ENCODE measurements at places on chromosomes 1 and 21. TPM values are rescaled to one million over a fixed set of nuclear protein-coding genes. Genes with fewer than 3 reads are reported as not detected.

The ERICH3 gene
- not detected for total RNA-seq

The S100A16 gene
- 927 TPM for total RNA-seq

The FBLIM1 gene
- total RNA-seq = 80.5 TPM

The RAB3B gene
- 9.2 TPM for total RNA-seq

The GLUL gene
- 472 TPM for total RNA-seq

The SYTL1 gene
- 2.8 TPM for total RNA-seq

The LRRC42 gene
- total RNA-seq = 53.9 TPM

The GNG12 gene
- 140 TPM for total RNA-seq

The FASLG gene
- not detected for total RNA-seq

The S100A6 gene
- total RNA-seq = 1,431 TPM

The PAQR7 gene
- total RNA-seq = 20.6 TPM

The ZMYND12 gene
- total RNA-seq = under 0.01 TPM

The SPRR2G gene
- total RNA-seq = not detected

The FTCD gene
- not detected for total RNA-seq

The CR1L gene
- total RNA-seq = not detected

The CD2 gene
- not detected for total RNA-seq

The SOX13 gene
- total RNA-seq = 17.0 TPM

The MFAP2 gene
- total RNA-seq = 16.4 TPM

The AKNAD1 gene
- 1.2 TPM for total RNA-seq

The TMPRSS2 gene
- not detected for total RNA-seq

The FAM72C gene
- total RNA-seq = 2.5 TPM

Data from myometrial cell (primary cell).